Left renal pelvis (tissue), 4 donors: ENCODE measurements at places on chromosomes 16 and 17. TPM values are rescaled to one million over a fixed set of nuclear protein-coding genes. Genes with fewer than 3 reads are reported as not detected.

The MSI2 gene
- 107 TPM for polyA plus RNA-seq

The C17orf107 gene
- polyA plus RNA-seq: 2.8 TPM

The TNFRSF17 gene
- polyA plus RNA-seq: not detected

The CLEC19A gene
- not detected for polyA plus RNA-seq

DNA sequence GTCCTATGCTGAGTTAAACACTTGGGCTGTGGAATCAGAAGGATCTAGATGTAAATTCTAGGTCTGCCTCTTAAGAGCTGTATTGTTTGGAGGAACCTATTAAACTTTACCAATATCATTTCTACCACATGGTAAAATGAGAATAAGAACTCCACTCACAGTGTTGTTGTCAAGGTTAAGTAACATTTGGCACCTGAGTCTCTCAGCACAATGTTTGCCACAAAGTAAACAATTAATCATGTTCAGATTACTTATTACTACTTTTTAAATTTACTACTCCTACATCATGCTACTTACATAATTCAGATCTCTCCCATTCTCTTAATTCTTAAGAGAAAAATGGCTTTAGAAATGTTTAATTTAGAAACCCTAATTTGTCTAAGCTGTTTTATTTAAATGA lies 305.9 kb downstream of the CA10 start:
- no peak for DNase-seq

GRCh38 chr17:75693500-75694481 lies 26.7 kb downstream of the SAP30BP start:
- DNase-seq: no peak

DNA sequence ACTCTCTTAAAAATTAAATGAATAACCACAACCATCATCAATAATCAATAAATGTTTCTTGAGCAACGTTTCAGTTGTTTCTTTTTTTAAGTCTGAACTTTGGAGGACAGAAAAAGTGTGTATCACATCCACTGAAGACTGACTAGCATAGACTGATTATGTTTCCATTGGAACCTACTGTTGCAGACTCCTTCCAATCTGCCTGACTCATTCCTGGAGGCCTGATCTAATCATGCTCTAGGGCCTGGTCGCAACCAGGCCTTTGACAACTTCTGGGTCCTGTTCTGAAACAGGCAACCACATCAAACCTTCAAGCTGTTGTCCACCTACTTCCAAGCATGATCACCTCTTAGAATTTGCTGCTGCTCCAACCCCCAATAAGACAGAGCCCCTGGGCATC lies 109.2 kb upstream of the NUDT7 start:
- no peak for DNase-seq

DNA sequence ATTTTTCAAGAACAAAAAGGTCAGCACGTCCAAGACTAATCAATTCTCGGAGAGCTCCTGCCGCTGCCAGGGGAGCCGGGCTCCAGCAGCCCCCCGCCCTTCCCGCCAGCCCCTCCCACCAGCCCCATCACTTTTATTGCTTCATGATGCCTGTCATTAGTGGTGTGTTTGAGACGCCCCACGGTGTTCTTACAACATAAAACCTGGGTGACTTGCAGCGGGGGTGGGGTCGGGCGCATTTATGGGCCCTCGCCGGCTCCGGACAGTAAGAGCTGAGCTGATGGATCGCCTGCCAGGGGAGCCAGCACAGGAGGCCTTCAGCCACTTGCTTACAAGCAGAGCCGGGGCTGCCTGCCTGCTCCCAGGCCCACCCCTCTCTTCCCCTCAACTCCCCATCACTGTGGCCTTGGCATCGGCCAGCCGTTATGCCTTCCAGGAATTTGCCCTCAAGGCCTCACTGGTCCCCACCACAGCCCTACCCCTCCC lies 82.9 kb upstream of the CBX4 start:
- no peak for DNase-seq

DNA sequence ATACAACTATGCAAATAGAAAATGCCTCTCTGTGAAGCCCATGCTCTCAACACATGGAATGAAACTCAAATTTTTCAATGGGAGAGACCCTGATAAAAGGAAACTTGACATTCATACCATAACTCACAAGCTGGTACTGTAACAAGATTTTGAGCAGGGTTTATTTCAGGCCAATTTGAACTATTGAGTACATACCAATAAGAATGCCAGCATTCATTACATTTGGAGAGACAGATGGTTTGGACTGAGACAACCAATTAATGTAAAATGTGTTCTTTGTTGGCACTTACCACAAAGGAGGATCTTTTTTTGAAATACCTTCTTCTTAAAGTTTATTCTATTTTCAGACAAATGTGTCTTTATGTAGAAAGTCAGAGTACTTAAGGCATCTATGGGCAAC lies 1357.0 kb upstream of the GOT2 start:
- no peak for DNase-seq

DNA sequence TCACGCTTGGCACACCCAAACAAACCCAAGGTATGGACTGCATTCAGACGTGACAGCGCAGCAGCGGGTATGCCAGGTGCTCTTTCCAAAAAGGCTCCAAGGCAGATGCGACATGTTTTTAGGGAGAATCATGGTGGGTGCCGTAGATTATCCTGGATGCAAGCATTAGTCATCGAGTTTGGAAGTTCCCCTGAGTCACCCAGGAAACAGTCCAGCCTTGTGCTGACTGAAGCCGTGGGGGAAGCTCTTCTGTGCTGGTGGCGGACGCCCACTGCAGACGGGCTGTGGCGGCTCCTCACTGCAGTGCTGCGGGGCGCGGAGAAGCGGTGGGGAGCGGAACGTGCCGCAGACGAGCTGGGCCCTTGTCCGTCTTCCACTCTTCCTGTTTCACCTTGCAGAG lies 13.9 kb downstream of the JPT2 start:
- no peak for DNase-seq

DNA sequence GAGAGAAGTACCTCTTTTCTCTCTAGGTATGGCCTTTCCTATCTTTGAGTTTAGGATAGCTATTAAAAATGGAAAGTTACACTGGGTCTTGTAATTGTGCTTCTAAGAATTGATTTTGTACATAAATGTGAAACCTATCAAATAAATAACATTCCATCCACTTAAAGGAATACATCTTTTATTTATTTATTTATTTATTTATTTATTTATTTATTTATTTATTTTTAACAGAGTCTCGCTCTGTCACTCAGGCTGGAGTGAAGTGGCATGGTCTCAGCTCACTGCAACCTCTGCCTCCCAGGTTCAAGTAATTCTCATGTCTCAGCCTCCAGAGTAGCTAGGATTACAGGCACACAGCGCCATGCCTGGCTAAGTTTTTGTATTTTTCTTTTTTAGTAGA lies 1114.0 kb upstream of the EEF2KMT start:
- no peak for DNase-seq

- DNase-seq: no peak
Measured at GRCh38 chr16:11302977-11303376, 21.8 kb upstream of the PRM1 start.
